ENCODE measurements at places on chromosomes 7 and 10. TPM values are rescaled to one million over a fixed set of nuclear protein-coding genes. Genes with fewer than 3 reads are reported as not detected.

GRCh38 chr10:45154502-45154901 is 153.8 kb downstream of the ZNF22 start:
- H3K27ac ChIP-seq, result no peak overlapping the region
- H3K4me1 ChIP-seq, result no peaks in the 10 kb centered on the region
- DNase-seq, result no peak
- no peaks in the 10 kb centered on the region for H3K36me3 ChIP-seq

GRCh38 chr7:117774943-117775342 is 98.3 kb downstream of the CTTNBP2 start:
- H3K27me3 ChIP-seq, result no peaks in the 10 kb centered on the region
- no peaks in the 10 kb centered on the region for H3K36me3 ChIP-seq
- no peak for DNase-seq

GRCh38 chr7:75988568-75989499 is 5.6 kb downstream of the TMEM120A start:
- no peak overlapping the region for H3K4me3 ChIP-seq
- peaks cover 9% of the 10 kb centered on the region for H3K4me1 ChIP-seq
- no peak overlapping the region for H3K27ac ChIP-seq

DNA sequence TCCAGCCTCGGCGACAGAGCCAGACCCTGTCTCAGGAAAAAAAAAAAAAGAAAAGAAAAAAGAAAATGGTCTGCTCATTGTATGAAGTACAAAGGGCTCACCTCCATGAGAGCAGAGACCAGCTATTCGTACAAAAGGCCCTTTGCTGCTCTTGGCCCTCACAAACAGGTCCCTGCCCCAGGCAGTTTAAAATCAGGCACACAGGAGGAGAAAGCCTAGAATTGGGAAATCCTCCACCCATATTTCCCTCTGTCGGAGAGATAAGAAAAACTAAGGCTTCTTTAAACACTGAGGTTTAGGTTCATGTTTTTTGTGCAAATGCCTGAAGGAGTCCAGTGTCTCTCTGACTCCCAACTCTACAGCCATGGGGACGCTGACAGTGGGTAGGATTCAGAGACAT is 15.1 kb downstream of the GNA12 start:
- no peak overlapping the region for H3K27ac ChIP-seq
- H3K36me3 ChIP-seq, result peaks cover 51% of the 10 kb centered on the region
- no peak overlapping the region for H3K4me3 ChIP-seq
- no peak for DNase-seq
- no peaks in the 10 kb centered on the region for H3K4me1 ChIP-seq

DNA sequence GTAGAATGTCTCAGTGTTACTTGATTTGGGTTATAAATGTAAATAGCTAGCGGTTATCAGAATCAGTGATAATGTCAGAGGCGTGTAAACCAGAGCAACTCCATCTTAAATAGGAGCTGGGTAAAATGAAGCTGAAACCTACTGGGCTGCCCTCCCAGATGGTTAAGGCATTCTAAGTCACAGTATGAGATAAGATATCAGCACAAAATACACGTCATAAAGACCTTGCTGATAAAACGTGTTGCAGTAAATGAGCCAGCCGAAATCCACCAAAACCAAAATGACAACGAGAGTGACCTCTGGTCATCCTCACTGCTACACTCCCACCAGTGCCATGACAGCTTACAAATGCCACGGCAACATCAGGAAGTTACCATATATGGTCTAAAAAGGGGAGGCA is 172.3 kb downstream of the CHRM2 start:
- no peak for DNase-seq
- no peak overlapping the region for H3K4me3 ChIP-seq
- no peaks in the 10 kb centered on the region for H3K27me3 ChIP-seq
- H3K4me1 ChIP-seq, result peaks cover 2% of the 10 kb centered on the region
- no peaks in the 10 kb centered on the region for H3K36me3 ChIP-seq

- H3K36me3 ChIP-seq, result no peaks in the 10 kb centered on the region
- H3K27ac ChIP-seq, result no peak overlapping the region
- H3K27me3 ChIP-seq, result no peaks in the 10 kb centered on the region
- no peak for DNase-seq
Measured at GRCh38 chr7:158125721-158126120, 461.9 kb downstream of the PTPRN2 start.

DNA sequence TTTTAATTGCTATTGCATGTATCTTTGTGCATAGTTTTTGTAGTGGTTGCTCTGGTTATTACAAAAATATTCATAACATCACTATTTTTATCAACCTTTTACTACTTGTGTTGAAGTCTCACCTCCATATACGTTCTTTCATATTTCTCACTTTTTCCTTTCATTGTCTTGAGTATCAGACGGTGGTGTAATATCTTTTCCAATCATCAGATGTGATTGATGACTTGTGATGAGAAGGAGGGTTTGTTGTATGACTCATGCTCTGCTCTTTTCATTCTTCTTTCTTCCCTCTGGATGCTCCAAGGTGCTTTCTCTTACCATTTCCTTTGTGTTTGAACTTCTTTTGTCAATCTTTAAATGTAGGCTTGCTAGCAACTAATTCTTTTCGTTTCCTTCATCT is 310.2 kb downstream of the TNS3 start:
- no peaks in the 10 kb centered on the region for H3K27me3 ChIP-seq
- no peaks in the 10 kb centered on the region for H3K4me1 ChIP-seq
- H3K27ac ChIP-seq, result no peak overlapping the region
- no peak for DNase-seq

- no peaks in the 10 kb centered on the region for H3K27me3 ChIP-seq
- H3K4me1 ChIP-seq, result no peaks in the 10 kb centered on the region
- peak; percentile 89 for DNase-seq
- peaks cover 25% of the 10 kb centered on the region for H3K36me3 ChIP-seq
Measured at GRCh38 chr10:106711313-106711906, 453.1 kb downstream of the SORCS1 start.

- no peak for DNase-seq
- H3K36me3 ChIP-seq, result no peaks in the 10 kb centered on the region
- H3K4me1 ChIP-seq, result no peaks in the 10 kb centered on the region
- H3K4me3 ChIP-seq, result no peak overlapping the region
- H3K27me3 ChIP-seq, result no peaks in the 10 kb centered on the region
Measured at GRCh38 chr7:85160223-85160622, 26.6 kb downstream of the SEMA3D start.

GRCh38 chr7:128163473-128163872 is 77.6 kb upstream of the LEP start:
- H3K36me3 ChIP-seq, result no peaks in the 10 kb centered on the region
- no peaks in the 10 kb centered on the region for H3K4me1 ChIP-seq
- H3K4me3 ChIP-seq, result no peak overlapping the region
- peaks cover 95% of the 10 kb centered on the region for H3K27me3 ChIP-seq
- no peak for DNase-seq
- no peak overlapping the region for H3K27ac ChIP-seq

DNA sequence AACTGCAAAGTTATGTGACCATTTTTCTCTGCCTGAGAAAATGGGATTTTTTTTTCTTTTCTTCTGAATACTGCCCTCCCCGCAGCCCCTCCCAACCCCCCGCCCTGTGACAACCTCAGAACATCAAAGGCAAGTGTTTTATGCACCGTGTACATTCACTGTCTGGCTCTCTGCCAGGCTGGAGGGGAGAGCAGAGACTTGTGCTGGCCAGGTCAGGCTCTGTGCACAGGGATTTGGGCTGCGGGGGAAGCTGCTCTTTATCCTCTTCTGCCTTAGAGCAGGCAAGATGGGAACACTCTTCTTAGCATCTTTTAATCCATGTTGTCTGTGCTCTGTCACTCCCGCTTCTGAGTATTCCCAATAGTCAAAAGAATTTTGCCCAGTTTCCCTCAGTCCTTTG is 195.1 kb downstream of the CCSER2 start:
- no peaks in the 10 kb centered on the region for H3K27me3 ChIP-seq
- no peak overlapping the region for H3K27ac ChIP-seq
- H3K4me1 ChIP-seq, result no peaks in the 10 kb centered on the region
- DNase-seq, result no peak
- no peak overlapping the region for H3K4me3 ChIP-seq
- no peaks in the 10 kb centered on the region for H3K36me3 ChIP-seq

- H3K27ac ChIP-seq, result no peak overlapping the region
- no peaks in the 10 kb centered on the region for H3K36me3 ChIP-seq
Measured at GRCh38 chr7:51802718-51803117, 486.1 kb upstream of the COBL start.

GRCh38 chr10:92290076-92290836 is 622 bp downstream of the CPEB3 start:
- peaks cover 9% of the 10 kb centered on the region for H3K36me3 ChIP-seq
- DNase-seq, result no peak

GRCh38 chr7:79216236-79216635 is 237.2 kb downstream of the MAGI2 start:
- no peaks in the 10 kb centered on the region for H3K27me3 ChIP-seq
- DNase-seq, result peak; percentile 49
- H3K36me3 ChIP-seq, result no peaks in the 10 kb centered on the region
- no peak overlapping the region for H3K27ac ChIP-seq

DNA sequence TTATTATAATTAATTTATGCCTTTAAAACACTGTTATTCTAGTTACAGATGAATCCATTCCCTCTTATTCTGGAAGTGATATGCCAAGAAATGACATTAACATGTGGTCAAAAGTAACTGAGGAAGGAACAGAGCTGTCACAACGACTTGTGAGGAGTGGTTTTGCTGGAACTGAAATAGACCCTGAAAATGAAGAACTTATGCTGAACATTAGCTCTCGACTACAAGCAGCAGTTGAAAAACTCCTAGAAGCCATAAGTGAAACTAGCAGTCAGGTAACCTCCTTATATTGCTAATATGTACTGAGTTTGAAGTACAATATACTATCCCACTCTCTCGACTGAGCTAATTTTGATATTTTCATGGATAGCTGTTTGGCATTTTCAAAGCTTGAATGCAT is 81.6 kb downstream of the CYP51A1 start:
- no peak overlapping the region for H3K27ac ChIP-seq
- peaks cover 6% of the 10 kb centered on the region for H3K4me1 ChIP-seq
- no peak for DNase-seq
- no peak overlapping the region for H3K4me3 ChIP-seq
- H3K27me3 ChIP-seq, result peaks cover 25% of the 10 kb centered on the region

GRCh38 chr7:2823130-2823529 is 21.0 kb downstream of the GNA12 start:
- H3K36me3 ChIP-seq, result peaks cover 19% of the 10 kb centered on the region
- H3K4me1 ChIP-seq, result peaks cover 3% of the 10 kb centered on the region
- no peak overlapping the region for H3K4me3 ChIP-seq
- H3K27me3 ChIP-seq, result no peaks in the 10 kb centered on the region
- no peak overlapping the region for H3K27ac ChIP-seq
- peak; percentile 35 for DNase-seq

DNA sequence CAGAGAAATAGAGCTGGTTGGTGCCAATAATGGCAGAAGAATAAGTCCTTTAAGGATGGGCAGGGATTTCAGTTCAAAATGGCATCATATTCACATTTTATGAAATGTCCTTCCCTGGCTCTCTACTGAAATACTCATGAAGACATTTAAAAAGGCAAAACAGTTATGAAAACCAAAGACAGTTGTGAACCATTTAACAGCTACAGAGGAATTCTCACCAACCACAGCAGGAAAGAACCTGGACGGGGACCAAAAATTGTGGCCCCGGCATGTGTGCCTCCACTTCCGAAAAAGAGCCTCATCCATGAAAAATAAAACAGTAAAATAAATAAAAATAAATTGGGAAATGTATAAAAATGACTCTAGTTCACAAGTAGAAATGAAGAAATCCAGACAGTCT is 539.5 kb downstream of the SUGCT start:
- no peak for DNase-seq
- no peaks in the 10 kb centered on the region for H3K27me3 ChIP-seq
- H3K27ac ChIP-seq, result no peak overlapping the region
- no peak overlapping the region for H3K4me3 ChIP-seq
- no peaks in the 10 kb centered on the region for H3K36me3 ChIP-seq

- peaks cover 3% of the 10 kb centered on the region for H3K4me1 ChIP-seq
- peak; percentile 30 for DNase-seq
- no peaks in the 10 kb centered on the region for H3K27me3 ChIP-seq
- H3K4me3 ChIP-seq, result no peak overlapping the region
- H3K27ac ChIP-seq, result no peak overlapping the region
Measured at GRCh38 chr10:131805696-131806095, 95.1 kb upstream of the PPP2R2D start.

EGR2 gene
- 0.43 TPM for total RNA-seq

ATAD1 gene
- 68.0 TPM for total RNA-seq

PNLIPRP1 gene
- not detected for total RNA-seq

MMP21 gene
- not detected for total RNA-seq

FKBP6 gene
- total RNA-seq, result not detected

ADIRF gene
- total RNA-seq, result not detected

ZWINT gene
- 62.0 TPM for total RNA-seq
